GM13977 (cell line): ENCODE measurements at places on chromosomes 2 and 18.

GRCh38 chr2:203586696-203587095 lies 51.6 kb upstream of the RAPH1 start:
- DNase-seq, result no peak

DNA sequence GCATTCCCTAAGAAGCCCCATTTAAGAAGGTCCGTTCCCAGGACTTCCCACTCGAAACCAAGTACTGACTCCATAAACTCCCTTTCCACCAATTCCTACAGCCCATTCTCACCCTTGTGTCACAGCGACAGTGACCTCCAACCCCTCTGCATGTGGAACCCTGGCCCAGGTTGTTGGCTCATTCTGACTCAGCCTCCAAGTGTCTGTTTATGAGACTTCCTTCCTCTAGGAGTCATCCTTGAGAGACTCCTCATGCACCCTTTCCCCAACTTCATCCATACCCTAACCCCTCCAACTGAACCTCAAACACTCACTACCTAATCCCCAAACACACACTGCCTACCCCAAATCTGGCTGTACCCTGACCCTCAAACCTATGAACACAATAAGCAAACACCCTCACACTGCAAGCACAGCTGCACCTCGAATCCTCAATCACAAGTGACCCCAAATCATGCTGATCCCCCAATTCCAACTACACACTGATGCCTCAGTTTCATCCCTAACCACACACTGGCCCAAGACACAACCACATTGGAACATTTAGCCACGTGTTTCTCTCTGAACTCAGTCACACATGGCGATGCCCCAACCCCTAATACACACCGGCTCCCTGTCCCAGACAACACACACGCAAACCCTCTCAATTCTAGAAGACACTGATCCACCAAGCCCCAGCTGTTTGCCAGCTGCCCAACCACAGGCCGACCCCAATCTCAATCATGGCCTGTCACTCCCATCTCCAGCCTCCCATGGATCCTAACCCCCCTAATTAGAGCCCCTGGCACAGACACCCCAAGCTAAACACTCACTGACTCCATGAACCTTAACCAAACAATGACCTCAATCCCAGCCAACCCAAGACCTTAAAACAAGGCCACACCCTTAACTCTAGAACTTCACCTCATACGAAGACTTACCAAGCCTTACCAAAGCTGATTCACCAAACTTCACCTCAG lies 219.6 kb downstream of the CYP26B1 start:
- peak; percentile 5 for DNase-seq

DNA sequence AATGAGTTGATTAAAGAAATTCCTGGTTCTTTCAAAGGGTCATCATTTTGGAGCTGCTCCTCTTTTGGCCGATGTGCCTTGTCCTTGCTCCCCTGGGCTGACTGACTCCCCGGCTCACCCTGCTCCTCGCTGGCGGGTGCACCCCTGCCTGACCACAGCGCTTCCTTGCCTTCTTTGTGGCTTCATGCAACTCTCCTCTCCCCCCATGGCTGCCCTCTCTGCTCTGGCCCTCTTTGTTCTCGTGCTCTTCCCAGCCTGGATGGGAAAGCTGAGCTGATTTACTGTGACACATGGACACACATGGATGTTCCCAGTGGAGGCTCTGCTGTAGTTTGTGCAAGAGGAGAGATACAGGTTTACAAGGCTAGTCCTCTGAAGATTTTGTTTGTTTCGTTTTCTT lies 234.6 kb downstream of the HAUS1 start:
- DNase-seq, result no peak

DNA sequence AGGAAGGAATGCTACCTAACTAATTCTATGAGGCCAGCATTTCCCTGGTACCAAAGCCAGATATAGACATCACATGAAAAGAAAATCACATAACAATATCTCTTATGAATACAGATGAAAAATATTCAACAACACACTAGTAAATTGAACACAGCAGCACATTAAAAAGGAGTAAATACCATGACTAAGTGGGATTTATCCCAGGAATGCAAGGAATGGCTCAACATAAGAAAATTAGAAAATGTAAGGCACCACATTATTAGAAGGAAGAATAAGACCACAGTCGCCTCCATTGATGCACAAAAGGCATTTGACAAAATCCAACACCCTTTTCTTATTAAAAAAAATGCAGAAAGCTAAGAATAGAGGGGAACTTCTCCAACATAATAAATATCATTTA lies 133.9 kb downstream of the TTC32 start:
- no peak for DNase-seq

DNA sequence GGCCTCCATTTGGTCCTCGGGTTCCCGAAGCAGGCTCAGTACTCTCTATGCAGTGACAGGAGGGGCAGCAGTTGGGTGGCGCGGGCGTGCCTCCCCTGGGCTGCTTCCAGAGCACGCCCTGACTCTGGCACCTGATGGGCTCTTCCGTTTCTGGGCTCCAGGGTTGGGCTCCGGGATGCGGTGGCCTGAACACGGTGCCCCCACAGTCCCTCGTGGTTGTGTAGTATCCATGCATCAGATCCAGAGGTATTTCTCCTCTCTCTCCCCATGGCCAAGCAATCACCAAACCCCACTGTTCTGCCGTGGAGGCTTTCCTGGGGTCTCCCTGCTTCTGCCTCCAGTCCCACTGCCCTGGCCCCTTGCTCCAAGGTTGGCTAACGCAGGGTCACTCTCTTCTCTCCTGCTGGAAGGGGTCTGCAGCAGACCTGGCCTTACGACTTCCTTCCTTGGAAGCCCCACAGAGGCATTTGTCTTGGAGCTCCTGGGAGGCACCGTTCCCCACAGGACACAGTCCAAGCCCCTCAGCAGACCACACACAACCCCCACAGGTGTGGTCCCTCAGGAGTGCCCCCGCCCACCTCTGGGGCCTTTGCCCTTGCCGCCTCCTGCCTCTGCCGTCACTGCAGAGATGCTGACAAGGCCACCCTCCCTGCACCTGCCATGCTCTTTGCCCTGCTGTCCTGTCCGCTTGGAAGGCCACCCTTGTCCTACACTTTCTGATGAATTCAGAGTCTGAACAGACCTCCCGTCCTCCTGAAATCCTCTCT lies 136.6 kb upstream of the ASB18 start:
- DNase-seq, result no peak

DNA sequence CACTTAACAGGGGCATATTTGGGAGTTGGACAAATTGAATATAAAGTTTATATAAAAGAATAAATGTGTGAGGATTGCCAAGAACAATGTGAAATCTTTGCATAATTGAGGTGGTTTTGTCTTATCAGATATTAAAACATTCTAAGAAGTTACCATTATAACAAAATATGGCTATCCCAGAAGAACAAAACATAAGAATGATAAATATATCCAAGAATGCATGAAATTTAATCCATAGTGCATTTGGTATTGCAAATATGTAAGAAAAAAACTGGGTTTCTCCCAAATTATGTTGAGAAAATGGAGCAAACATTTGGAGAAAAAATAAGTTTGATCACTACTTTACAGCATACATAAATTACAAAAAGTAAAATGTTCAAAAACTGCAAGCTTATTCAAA lies 562.4 kb downstream of the RNF144A start:
- DNase-seq, result no peak

DNA sequence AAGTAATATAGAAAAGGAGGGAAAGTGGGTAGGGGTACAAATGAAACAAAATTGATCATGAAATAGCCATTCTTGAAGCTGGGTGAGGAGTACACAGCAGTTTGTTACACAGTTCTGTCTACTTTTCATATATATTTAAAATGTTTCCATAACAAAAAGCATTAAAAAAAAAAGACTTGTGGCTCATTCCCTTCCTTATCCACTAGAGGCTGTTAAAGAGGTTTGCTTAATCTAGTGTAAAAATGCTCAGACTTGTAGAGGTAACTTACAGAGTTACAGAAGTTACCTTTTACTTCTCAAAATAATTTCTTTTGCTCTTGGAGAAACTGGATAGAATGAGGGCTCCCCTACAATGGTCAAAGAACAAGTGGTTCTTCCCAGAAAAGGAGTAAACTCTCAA lies 8.1 kb upstream of the WIPF1 start:
- DNase-seq, result no peak

- no peak for DNase-seq
Observed at GRCh38 chr2:62733546-62733945, 28.0 kb downstream of the EHBP1 start.

- no peak for DNase-seq
Observed at GRCh38 chr2:200159829-200160781, 146.4 kb upstream of the SPATS2L start.

DNA sequence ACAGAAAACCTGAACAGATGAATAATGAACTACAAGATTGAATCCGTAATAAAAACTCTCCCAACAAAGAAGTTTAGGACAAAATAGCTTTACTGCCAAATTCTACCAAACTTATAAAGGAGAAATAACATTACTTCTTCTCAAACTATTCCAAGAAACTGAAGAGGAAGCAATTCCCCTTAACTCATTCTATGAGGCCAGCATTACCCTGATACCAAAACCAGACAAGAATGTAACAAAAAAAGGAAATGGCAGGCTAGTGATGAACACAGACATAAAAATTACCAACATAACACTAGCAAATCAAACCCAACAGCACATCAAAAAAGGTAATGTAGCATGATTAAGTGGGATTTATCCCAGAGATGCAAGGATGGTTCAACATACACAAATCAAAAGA lies 213.7 kb upstream of the FOSL2 start:
- no peak for DNase-seq

- no peak for DNase-seq
Observed at GRCh38 chr2:28135324-28135723, 244.8 kb downstream of the BABAM2 start.

GRCh38 chr2:236107536-236107935 lies 60.6 kb downstream of the GBX2 start:
- no peak for DNase-seq

GRCh38 chr2:153819501-153819900 lies 52.2 kb upstream of the GALNT13 start:
- DNase-seq, result no peak

DNA sequence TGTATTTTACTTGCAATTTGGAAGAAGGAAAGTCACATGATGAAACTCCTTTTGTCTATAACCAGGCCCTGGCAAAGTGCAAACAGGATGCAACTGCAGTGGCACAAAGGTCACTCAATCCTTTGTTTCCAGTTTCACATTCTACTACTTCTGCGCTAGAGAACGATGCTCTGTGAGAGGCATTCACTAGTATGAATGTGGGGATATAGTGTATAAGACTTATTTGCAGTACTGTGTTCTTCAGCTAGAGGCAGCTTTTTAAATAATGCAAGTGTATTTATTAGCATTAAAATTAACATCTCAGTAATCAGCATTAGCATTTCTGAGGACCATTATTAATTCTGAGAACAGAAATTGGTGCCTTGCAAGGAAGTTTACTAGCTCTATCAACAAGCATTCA lies 68.9 kb downstream of the PRPF40A start:
- no peak for DNase-seq

- no peak for DNase-seq
Observed at GRCh38 chr2:163733301-163733938, 2.4 kb downstream of the FIGN start.

- no peak for DNase-seq
Observed at GRCh38 chr2:50766058-50766457, 265.9 kb downstream of the NRXN1 start.

DNA sequence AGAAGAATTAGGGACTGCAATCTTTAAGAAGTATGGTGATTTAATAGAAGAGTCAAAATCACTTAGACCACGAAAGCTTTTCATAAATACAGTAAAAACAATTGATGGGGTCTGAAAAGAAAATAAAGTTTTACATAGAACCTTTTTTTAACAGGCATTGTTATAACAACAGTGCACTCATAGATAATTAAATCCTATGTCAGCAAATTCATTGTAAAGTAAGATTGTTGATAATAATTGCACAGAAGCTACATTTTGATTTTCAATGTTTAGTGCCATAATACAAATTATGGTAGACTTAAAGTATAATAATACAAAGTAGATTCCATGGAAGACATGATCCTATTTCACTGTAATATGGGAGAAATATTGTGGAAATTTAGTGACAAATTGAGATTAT lies 130.7 kb upstream of the FSIP2 start:
- DNase-seq, result no peak

GRCh38 chr2:12397854-12398253 lies 318.9 kb upstream of the TRIB2 start:
- DNase-seq, result no peak

GRCh38 chr18:7112936-7113335 lies 4.7 kb downstream of the LAMA1 start:
- DNase-seq, result no peak

DNA sequence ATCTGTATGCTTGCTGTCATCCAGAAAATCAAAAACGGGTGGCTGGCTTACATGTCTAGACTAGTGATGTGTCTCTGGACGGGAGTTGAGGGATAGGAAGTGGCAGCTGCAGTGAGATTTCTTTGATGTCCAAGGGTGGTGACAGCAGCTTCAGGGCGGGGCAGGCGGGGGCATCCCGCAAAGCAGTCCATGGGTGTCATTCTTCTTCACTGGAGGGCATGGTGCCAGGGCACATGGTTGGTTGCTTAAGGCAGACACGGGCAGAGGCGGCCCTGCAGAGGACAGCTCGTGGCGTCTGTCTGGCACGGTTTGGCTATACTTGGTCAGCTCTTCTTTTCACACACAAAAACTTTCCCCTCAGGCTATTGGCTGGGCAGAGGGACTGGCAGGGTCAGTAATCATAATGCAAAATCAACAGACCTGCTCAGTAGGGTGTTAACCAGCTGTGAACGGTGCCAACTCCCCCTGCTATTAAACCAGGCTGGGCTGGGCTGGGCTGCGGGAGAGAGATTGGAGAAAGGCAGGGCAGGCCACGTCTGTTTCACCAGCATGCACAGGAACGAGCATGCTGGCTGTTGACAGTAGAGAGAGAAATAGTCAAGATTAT lies 63.7 kb downstream of the COL4A3 start:
- no peak for DNase-seq

DNA sequence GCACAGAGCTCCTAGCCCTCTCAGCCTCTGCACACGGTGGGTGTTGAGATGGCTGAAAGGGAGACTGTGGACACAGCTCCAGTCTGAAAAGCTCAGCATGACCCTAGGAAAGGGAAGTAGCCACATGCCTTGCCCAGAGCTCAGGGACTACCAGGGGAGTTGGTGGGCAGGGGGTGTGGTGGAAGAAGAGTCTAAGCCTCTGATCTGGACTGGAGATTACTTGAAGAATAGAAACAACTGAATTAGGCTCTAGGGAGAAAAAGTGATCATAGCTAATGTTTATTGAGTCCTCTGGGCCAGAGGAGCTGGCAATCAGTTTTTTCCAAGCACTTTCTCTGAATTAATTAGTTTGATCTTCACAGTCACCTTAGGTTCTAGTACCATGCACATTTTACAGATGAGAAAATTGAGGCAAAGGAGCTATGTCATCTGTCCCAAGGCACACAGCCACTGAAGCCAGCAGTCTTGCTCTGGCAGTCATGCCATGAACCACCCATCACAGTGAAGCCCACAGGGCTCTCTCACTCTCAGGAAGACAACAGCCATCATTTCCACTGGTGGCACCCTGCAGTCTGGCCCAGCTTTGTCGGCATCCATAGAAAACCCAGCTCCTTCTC lies 10.3 kb downstream of the SDC1 start:
- DNase-seq, result no peak

GRCh38 chr2:9982248-9982647 lies 30.8 kb downstream of the GRHL1 start:
- no peak for DNase-seq
